ENCODE measurements at places on chromosomes 6 and 20. TPM values are rescaled to one million over a fixed set of nuclear protein-coding genes. Genes with fewer than 3 reads are reported as not detected.

PBOV1 gene
- total RNA-seq = 1.8 TPM

SLC9A8 gene
- 11.8 TPM for total RNA-seq

BPI gene
- total RNA-seq = not detected

SCRT2 gene
- total RNA-seq = 0.45 TPM

EPPIN gene
- total RNA-seq = 0.23 TPM

NRN1 gene
- total RNA-seq = 40.9 TPM

IDH3B gene
- total RNA-seq = 62.9 TPM

SULF2 gene
- total RNA-seq = 409 TPM

ZNF292 gene
- 67.3 TPM for total RNA-seq

TBXT gene
- not detected for total RNA-seq

SLC17A9 gene
- total RNA-seq = 8.8 TPM

DNA sequence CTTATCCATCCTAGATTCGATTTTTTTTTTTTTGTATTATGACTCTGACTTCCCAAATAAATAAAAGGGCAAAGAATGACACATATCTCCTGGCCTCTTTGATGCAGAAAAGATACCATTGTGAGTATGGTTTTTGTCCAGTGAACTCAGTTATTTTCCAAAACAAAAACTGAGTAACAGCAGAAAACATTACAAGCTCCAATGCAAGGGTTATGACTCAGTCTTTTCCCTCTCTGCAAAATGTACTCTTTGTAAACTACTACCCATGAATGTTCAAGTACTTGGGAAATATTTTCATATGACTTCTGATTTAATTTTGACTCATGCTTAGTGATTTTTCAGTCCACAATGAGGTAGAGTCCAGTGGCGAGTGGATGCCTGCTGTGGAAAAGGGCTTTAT, 355.3 kb downstream of the RNF144B start:
- no peak for ATAC-seq

DNA sequence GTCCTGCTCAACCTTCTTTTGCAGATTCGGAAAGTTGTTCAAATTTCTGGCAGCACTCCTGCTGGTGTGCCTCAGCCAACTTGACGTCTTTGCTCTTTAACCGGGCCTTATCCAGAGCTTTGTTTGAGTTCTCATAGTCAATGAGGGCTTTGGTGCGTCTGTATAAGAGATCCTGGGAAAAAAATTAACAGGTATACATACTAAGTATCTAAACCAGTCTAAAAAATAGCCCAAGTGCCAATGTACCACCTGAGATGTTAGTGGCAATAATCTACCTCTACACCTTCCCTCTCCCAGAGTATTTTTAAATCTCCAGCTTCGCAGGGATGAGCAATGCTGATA, 21.1 kb downstream of the SNX5 start:
- ATAC-seq = no peak

GRCh38 chr6:124738482-124738881, 223.8 kb upstream of the RNF217 start:
- ATAC-seq = peak; percentile 68

GRCh38 chr20:2006452-2007361, 12.8 kb upstream of the PDYN start:
- peak; percentile 42 for ATAC-seq

- ATAC-seq = peak; percentile 99
Measured at GRCh38 chr6:53119772-53120409, 28.8 kb downstream of the GCM1 start.

GRCh38 chr6:133369773-133370272, 128.7 kb downstream of the EYA4 start:
- no peak for ATAC-seq

DNA sequence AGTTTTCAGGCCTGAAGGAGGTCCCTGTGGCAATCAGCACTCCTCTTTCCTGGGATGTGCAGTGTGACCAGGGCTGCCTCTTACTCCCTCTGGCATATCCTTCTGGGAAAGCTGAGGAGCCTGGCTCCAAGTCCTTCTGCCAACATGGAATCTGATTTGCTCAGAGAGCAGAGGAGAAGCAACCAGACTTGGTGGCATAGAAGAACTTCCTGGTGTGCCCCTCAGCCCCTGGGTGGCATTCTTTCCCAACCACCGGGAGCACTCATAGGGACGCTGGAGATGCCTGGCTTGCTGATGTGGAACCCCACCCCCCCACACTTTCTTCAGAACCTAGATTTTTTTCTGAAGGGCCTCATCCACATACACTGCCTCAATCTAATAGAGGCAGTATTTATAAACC, 107.6 kb upstream of the TRAF3IP2 start:
- no peak for ATAC-seq

DNA sequence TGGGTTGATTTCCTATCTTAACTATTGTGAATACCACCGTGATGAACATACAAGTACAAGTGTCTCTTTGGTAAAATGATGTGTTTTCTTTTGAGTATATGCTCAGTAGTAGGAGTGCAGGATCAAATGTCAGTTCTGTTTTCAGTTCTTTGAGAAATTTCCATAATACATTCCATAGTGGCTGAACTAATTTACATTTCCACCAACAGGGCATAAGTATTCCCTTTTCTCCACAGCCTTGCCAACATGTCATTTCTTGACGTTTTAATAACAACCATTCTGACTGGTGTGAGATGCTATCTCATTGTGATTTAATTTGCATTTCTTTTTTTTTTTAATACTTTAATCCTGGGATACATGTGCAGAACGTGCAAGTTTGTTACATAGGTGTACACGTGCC, 268.8 kb downstream of the CENPW start:
- ATAC-seq = no peak

DNA sequence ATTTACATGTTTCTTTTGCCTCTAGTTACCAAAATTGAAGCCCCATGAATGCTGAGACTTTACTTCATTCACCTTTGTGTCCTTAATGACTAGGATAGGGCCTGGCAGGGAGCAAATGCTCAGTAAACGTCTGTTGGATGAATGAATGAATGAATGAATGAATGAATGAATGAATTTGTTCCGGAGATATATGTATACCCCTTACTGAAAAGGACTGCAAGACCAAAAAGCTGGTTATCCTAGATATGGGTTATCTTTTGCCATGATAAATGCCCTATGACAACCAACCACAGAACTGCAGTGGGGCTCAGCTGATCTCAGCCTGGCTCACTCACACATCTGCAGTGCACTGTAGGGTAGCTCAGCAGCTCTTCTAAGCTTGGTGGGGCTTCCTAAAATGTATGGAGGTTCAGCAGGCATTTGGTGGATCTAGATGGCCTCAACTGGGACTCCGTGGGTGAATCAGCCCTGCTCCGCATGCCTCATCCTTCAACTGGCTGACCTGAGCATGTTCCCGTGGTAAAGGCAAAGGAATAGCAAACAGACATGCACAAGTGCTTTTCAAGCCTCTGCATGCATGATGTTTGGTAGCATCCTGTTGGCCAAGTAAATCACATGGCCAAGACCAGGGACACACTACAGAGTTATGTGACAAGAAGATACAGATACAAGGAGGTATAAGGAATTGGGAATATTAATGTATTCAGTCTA, 378.7 kb upstream of the SOX4 start:
- ATAC-seq = no peak

GRCh38 chr6:34610819-34611477, 54.8 kb upstream of the SPDEF start:
- no peak for ATAC-seq

DNA sequence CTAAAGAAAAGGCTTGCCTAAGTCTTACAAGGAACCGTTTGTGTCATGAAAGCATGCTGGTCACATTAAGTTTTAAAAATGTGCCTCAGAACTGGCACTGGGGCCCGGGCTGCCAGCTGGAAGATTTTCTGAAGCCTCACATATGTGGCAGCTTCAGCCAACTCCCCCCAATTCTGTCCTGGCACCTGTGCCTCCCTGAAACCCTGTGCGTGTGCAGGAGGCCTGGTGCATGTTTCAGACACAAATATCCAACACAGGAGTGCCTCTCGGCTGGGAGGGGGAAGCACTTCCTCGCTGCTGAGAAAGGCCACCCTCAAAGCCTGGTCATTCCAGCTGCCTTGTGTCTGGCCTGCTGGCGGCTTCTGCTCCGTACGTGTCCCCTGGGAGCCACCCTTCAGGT, 188.5 kb upstream of the SNX9 start:
- ATAC-seq = no peak

- ATAC-seq = no peak
Measured at GRCh38 chr20:36234771-36235320, 1.4 kb upstream of the AAR2 start.

DNA sequence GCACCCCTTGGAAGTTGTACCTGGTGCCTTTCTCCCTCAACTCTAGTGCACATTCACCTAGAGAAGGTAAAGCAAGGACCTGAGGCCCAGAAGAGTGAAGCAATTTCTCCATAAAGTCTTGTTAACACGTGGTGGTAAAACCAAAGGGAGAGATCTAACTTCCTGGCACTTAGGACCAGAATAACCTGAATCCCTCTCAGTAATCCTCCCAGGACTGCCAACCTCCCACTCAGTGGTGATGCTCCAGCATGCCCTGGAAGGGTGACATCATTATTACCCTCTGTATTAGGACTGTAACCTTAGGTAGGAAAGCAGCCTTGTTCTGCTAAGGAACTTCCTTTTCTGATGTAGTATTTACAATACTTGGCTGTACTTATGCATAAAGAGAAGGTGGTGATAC, 330.6 kb upstream of the MARCKS start:
- ATAC-seq = peak; percentile 49

DNA sequence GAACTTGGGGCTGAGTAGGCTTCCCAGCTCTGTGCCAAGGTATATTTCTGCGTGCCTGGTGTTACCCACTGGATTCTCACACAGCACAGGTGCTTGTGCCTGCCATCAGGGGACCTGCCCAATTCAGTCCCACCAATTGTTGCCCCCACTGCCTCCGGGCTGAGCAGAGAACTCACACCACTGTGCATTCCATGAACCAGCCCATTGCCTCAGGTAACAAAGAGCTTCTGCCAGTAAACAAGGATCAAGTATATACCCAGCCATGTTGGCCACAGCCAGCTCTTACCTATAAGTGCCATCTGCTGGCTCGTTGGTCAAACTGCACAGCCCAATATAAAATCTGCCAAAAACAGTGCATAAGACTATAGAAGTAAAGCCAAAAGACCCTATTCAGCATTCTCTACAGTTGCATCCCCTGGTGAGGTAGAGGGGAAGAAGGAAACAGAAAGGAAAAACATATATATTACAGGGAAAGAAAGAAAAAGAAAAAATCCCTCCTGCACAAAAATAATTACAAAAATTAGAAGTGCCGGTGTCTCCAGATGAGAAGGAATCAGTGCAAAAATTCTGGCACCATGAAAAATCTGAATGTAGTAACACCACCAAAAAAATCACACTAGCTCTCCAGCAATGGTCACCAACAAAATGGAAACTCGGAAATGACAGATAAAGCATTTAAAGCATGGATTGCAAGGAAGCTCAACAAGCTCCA, 241.4 kb downstream of the IBTK start:
- ATAC-seq = peak; percentile 68

- ATAC-seq = no peak
Measured at GRCh38 chr6:97969065-97969464, 686.0 kb upstream of the MMS22L start.

DNA sequence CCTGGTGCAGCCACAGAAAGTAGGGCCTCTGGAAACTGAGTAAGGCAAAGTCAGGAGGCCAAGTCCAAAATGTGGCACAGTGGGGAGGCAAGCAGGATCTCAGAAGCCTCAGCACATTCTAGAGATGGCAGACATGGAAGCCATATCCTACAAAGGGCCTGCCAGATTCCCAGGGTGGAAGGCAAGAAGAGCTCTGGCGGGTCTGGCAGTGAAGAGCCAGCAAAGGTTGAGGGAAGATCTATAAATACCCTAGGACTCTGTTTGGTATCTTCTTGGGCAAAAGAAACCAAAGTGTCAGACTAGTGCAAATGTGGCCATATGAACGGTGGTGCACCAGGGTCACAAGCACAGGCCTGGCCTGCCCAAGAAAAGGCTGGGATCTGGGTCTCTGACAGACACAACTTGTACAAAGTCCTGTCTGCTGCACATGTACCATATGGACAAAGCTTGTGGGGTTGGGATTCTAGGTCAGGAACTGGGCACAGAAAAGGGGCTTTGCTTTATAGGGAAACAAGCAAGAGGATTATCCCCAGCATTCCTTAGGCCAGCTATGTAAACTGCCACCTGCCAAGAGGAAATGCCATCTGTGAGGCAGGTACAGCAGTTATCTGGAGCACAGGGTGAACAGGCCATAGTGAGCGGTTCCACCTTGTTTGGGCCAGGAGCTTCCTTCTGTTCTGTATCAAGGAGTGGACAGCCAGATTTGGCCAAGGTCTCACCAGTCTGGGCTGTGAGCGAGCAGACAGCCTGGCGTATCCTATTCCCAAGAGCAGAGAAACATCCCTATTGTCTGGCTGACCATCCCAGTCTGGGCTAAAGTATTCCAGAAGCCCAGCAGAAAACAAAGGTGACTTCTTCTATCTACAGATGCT, 36.3 kb upstream of the SLC4A11 start:
- ATAC-seq = no peak

- no peak for ATAC-seq
Measured at GRCh38 chr6:46199387-46199786, 28.6 kb upstream of the ENPP5 start.

- no peak for ATAC-seq
Measured at GRCh38 chr6:110661414-110661813, 153.9 kb downstream of the CDK19 start.

DNA sequence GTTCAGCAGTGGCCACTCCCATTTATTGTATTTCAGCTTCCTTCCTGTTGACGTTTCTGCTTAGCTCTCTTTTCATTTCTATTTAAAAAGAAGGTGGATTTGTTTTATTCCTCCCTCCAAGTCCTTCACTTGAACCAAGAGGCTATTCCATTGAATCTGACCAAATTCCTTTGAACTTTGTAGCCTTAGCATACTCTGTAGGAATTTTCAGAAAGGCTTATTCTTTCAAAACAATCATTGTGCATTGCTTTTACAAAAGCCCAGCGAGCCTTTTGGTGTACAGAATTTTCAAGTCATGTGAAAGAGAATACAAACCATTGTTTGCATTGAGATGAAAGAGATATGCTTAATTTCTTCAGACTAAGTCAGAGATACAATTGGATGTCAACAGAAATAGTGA, 151.0 kb upstream of the INSM1 start:
- ATAC-seq = no peak

GRCh38 chr20:47220161-47220582, 136.3 kb downstream of the ZMYND8 start:
- no peak for ATAC-seq

DNA sequence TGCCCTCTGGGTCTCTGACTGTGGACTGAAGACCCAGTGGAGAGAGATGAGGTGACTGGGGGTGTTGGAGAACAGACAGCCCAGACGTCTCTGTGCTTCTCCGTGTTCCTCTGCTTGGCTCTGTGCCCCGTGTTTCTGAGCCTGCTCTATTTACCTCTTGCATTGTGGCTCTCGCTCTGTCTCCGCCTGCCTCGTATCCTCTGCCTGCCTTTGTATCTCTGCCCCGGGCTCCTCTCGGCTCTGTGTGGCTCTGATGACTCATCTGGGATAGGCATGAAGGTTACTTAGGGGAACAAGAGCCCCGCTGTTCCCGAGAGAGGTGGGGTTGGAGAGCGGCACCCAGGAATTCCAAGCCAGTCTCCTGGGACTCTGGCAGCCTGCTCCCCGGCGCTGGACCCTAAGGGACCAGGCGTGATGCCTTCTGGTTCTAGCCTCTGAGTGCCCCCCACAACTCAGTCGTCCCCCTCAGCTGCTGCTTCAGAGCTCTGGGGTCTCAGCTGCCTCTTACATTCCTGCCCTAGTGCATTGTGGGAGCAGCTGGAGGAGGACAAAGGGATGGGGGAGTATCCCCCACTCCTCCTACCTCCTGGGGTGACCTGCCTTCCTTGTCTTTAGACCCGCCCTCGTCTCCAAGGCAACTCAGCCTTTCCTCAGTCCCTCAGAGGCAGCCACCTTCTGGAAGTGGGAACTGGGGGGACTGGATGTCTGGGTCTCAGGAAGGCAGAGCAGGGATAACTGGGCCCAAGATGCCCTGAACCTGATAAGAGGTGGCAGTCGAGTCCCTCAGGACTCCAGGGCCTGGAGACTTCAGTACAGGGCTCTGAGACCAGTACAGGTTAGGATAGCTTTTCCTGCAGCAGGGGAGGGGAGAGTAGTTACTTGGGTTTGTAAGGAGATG, 1.9 kb downstream of the DDR1 start:
- peak; percentile 67 for ATAC-seq
